ENCODE measurements at places on chromosomes 5 and 9.
A peak's percentile ranks its signal among the peaks of the same experiment; 100 is the strongest.

GRCh38 chr9:105333811-105334210 is 89.4 kb downstream of the SLC44A1 start:
- no peak for DNase-seq

GRCh38 chr9:97596906-97597305 is 36.3 kb downstream of the TSTD2 start:
- DNase-seq: no peak

- DNase-seq: no peak
Measured at GRCh38 chr9:135245482-135246247, 158.2 kb downstream of the OLFM1 start.

DNA sequence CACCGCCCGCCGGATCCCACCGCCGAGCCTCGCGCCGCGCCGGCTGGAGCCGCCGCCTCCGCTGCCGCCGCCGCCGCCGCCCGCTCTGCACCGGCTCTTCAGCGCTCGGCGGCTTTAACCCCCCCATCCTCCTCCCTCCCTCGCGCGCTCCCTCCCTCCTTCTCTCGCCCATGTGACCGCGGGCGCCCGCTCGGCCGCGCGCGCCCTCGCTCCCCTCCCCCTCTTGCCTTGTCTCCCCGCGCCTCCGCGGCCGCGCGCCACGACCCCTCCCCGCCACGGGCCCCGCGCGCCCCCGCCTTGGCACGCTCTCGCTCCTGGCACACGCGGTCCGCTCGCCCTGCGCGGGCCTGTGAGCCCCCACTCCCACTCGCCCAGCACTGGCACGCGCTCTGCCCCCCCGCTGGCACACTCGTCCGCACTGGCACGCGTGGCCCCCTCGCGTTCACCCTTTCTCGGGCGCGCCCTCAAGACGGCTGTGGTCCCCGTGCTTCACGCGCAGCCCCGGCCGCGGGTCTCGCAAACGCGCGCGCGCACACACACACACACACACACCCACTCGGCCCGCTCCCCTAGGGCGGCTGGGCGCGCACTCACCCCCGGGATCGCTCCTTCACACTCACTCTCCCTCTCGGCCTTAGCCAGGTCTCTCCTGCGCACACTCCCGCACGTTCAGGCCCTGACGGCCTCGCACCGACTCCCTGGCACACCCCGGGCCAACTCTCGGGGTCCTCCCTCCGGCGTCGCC is at the start of gene CNTFR:
TSS of gene CNTFR (minus strand) at position 89 of the 745 bp plus-strand sequence. CDS start 20,743 bp downstream, outside the sequence.
- DNase-seq: peak; percentile 9

DNA sequence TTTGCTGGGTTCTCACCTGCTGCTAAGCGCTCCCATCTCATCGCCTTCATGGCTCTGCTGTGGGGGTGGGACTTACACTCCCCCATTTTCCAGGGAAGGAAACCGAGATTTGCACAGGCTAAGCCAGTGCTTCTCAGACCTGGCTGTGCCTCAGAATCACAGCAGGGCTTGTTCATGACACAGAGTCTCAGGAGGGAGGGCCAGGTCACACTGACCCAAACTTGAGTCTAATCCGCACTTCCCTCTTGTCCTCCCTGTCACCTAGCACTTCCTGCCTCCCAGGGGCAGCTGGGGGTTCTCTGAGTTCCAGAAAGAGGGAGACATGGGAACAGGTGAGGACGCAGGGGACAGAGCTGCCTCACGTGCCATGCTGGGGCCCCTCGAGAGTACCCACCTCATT is 15.6 kb upstream of the IER5L start:
- no peak for DNase-seq

- DNase-seq: no peak
Measured at GRCh38 chr5:131992370-131992769, 19.1 kb downstream of the ACSL6 start.

DNA sequence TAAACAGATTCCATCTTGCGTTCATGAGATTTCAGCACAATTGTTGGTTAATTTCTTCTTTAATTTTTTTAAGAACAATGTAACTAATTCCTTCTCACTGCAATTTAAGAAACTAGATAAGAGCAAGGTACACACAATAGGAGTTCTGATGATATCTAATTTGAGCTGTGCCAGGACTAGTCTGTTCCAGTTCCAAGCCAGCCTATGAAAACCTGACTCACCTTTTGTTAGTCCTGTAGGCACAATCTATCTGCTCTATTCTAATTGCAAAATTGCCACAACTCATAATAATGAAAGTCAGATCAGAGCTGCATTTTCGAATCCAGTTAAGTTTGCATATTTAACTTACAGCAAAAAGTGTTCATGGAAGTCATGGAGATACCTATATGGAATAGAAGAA is 494.1 kb upstream of the TUSC1 start:
- DNase-seq: no peak

GRCh38 chr9:29213417-29214153 is 1640.3 kb upstream of the C9orf72 start:
- DNase-seq: peak; percentile 56

DNA sequence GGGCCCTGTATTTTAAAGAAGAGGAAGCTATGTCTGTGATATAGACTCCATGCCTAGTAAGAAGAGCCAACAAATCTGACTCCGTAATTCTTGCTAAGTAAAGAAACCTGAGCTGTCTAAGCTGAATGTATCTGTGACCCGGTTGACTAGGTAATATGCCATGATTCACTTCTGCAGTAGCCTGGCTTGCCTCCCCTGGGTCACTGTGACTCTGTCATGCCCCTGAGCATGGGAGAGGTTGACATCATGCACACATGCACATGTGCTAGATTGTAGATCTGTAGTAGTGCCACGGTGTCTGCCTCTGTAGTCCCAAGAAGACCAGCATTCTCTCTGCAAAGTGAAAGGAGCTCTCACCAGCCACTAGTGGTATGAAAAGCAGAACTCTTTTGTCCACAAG is 9.1 kb downstream of the SLC22A5 start:
- DNase-seq: no peak
